ENCODE measurements at places on chromosomes 7 and 10. TPM values are rescaled to one million over a fixed set of nuclear protein-coding genes. Genes with fewer than 3 reads are reported as not detected.

Gene CFAP70
- total RNA-seq: 1.1 TPM

Gene PLA2G12B
- not detected for total RNA-seq

Gene VWA2
- total RNA-seq: not detected

Gene MBL2
- total RNA-seq: not detected

DNA sequence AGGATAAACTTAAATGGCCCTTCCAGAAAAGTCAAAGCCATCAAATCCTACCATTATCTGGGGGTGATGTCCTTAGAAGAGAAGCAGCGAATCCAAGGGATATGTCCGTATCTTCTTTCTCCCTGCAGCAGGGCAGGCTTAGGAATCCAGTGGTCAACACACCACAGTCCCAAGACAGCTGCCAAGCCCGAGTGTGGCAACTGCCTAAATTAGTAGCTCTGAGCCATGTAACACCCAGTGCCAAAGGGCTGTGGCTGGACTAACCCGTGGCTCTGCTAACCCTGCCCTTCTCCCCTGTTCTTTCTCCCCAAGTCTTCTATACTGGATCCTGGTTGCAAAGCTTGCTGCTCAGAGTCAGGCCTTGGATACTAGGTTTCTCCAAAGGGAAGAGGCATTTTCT, 74.8 kb downstream of the CDK1 start:
- DNase-seq: no peak

GRCh38 chr10:308101-308500, 172.8 kb downstream of the ZMYND11 start:
- DNase-seq: no peak

DNA sequence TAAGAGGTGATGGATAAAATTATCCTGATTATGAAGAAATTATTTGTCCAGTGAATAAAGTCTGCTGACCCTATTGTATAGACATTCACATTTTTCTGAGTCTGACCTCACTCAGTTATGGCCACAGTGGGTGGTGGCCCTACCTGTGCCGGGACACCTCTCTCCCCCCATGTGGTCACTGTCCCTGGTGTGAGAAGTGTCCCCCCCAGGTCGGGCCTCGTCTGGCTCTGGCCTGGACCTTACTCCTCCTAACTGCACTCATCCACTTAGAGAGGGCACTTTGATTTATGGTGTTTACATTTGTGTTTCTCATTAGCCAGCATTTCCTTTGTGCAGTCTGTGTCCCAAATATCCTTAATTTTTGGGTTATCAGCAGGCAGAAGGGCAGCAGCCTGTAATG, 59.6 kb upstream of the ZNF32 start:
- no peak for DNase-seq

GRCh38 chr10:5497948-5498730, 1.2 kb downstream of the CALML5 start:
- DNase-seq: no peak

DNA sequence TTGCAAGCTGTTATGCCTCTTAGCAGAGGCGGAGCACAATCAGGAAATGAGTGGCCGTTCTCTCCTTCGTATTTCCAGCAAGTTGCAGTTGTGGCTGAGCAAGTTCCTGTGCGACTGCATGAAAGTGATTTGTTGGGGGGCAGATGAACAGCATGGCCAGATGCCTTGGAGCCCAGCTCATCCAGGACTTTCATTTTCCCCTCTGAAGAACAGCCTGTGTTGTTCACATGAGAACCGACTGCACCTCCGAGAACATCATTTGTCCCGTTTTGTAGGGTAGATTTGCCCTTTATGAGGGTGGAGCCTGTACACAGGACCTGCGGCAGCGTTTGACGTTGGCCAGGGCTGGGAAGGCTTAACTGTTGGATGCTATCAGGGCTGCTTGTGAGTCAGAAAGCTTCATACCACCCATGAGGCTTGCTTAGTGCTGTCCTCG, 4.4 kb downstream of the BAG3 start:
- DNase-seq: no peak

DNA sequence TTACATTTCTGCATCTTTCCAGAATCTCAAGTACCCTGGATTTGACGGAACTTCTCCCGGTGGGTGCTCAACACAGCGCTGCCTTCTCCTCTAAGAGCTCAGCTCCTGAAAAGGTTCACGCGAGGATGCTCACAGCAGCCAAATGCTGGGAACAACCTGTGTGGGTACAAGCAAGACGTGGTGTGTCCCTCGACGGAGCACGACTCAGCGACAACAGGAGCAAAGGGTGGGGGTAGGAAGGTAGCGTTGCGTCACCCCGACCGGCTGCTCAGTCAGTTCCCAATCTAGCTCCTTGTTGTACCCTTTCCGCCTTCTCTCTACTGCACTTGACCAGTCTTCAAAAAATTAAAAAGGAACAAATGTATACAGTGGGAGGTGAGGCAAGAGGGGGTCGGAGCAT, 117.3 kb downstream of the PTPRN2 start:
- DNase-seq: no peak

GRCh38 chr7:1942243-1942940, 272.3 kb downstream of the ELFN1 start:
- no peak for DNase-seq

- no peak for DNase-seq
Observed at GRCh38 chr7:55502124-55502857, 70.0 kb downstream of the VOPP1 start.
